Stimulated activated CD8-positive, alpha-beta memory T cell treated with anti-CD3 and anti-CD28 coated beads, Interleukin-7, amount 100 ng/mL, for 48 hours (primary cell): ENCODE measurements at places on chromosomes 12 and 14.

GRCh38 chr14:30134936-30135335, 207.3 kb upstream of the PRKD1 start:
- DNase-seq = no peak

- no peak for DNase-seq
These were observed 58.7 kb downstream of the ST8SIA1 start for GRCh38 chr12:22275843-22276242.

DNA sequence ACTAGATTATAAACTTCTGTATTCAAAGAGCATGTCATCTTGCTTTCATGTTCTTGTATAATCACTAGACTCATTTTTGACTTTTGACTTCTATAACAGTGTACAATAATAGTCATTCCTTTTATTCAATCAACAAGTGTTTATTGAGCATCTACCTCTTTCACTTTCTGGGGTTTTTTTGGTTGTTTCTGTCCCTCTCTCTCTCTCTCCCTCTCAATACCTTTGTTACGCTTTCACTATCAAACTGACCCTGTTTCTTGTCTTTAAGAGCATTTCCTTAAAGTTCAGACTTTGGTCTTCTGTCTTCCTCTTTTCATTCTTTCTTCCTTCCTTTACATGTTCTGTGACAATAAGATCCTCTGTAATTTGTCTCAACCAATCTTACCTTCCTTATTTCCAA, 49.5 kb downstream of the GPR137C start:
- DNase-seq = no peak

GRCh38 chr12:52659951-52660350, 7.9 kb upstream of the KRT2 start:
- DNase-seq = no peak

DNA sequence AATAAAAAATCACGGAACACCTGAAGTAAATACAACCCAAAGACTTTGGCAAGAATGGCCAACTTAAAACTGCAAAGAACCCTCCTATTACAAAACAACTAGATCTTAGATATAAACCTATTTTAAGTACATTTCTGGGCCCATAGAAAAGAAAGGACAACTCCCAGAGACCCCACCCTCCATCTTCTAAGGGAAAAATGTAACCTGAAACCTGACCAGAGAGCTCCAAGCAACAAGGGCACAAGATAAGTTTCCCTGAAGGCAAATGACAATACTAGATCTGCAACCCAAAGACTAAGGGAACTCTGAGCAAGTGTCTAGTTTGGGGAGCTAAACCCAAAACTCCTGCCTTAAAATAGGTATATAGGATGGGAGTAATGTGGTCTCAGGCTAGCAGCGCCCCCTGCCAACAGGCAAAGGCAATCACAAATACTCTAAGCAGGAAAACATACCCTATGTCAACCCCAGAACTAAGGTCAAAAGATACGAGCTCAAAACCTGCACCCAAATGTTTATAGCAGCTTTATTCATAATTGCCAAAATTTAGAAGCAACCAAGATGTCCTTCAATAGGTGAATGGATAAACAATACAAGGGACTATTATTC, 218.9 kb downstream of the ITPR2 start:
- DNase-seq = no peak

DNA sequence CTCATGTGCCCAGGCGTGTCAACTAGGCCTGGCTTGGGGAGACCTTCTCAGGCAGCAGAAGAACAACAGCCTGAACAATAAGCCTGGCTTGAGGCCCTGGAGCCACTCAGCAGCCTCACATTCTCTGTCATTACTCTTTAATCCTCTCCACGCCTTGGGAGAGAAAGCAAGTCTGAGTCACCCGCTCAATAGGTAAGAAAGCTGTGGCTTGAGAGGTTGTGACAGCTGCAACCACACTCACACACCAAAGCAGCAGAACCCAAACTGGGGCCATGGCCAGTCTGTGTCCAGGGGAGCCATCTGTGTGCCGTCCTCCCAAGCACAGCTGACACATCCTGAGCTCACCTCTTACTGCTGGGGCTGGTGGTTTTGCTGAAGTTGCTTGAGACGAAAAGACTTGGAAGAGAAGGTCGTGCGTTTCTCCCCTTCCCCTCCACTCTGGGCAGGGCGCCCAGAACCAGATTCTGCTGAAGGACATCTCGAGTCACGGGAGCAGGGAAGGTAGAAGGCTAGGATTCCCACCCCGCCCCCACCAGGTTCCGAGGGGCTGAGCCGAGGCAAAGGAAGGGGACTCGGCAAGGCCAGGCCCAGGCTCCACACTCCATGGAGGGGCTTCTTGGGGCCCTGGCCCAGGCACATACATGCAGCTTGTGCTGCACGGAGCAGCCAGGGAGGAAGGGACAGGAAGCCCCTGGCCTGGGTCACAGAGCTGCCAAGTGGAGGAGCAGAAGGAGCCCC, 5.5 kb downstream of the TMEM63C start:
- DNase-seq = no peak

DNA sequence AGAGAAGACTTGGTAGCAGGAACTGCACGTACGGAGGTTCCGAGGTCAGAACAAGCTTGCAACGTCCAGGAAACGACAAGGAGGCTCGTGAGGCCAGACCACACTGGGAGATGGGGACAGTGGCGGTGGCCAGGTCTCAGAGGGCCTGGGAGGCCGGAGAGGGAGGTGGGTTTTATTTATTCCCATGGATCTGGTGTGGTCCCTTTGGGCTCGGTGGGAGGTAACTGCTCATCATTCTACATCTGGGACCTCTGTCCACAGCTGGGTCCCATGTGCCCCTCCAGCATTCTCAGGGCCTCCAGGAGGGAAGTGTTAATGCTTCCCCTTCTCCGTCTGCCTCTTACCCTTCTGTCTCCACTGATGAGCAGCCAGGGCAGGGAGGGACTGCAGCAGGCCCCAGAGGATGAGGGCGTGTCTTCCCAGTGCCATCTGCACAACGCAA, 35.7 kb upstream of the NCOR2 start:
- no peak for DNase-seq

DNA sequence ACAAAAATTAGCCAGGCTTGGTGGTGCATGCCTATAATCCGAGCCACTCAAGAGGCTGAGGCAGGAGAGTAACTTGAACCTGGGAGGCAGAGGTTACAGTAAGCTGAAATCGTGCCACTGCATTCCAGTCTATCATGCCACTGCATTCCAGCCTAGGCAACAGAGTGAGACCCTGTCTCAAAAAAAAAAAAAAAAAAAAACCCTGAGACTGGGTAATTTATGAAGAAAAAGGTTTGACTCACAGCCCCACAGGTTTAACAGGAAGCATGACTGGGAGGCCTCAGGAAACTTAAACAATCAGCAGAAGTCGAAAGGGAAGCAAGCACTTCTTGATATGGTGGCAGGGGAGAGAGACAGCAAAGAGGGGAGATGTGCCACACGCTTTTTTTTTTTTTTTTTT, 123.2 kb downstream of the GXYLT1 start:
- no peak for DNase-seq

DNA sequence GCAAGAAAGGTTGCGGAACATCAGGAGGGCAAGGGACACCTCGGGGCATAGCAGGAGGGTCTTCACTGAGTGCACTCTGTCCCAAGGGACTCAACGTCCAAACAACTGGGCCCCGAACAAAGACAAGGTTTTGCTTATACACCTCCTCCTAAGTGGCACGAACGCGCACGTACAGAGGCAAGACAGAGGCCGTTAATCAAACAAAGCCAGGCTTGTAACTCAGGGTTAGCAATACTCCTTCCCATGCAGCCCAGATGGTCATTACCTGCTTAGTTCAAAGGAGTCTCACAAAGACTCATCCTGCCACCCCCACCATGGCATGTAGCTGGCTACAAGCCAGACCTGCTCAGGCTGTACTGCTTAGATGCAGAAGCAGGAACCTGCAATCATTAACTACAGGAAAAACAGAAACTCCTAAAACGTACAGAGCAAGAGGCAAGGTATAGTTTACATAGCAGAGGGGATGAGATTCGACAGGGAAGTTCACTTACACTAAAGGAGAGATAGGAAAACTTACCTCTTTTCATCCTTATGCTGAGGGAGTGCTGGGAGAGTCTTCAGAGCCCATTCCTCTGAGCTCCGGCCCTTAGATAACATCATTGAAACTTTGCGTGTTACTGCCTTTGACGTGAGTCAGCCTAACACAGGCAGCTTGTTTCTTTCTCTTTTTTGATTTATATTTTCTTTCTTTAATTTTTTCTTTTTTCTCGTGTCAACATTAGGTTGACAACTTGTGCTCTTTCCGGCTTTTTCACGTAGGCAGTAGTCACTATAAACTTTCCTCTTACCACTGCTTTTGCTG, 1319.1 kb downstream of the TMEM121 start:
- DNase-seq = no peak

- no peak for DNase-seq
These were observed 55.6 kb downstream of the TECPR2 start for GRCh38 chr14:102418169-102418852.

DNA sequence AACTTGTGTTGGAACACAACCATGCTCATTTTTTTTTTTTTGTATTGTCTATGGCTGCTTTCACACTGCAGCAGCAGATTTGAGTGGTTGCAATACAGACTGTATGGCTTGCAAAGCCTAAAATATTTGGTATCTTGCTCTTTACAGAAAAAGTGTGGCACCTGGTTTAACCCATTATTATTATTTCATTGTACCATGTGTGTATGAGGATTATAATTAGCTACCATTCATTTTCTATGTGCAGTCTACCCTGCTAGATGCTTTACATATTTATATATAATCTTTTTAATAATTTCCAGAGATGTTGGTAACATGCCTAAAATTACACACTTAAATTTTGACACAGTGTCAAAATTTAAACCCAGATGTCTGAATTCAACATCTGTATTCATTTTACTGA, 37.7 kb downstream of the SPATS2 start:
- no peak for DNase-seq

- DNase-seq = no peak
These were observed 148.4 kb downstream of the KSR2 start for GRCh38 chr12:117820216-117820907.

- DNase-seq = no peak
These were observed 51.4 kb downstream of the BORCS5 start for GRCh38 chr12:12408265-12408690.

- no peak for DNase-seq
These were observed 17.5 kb downstream of the KNTC1 start for GRCh38 chr12:122544537-122544936.

DNA sequence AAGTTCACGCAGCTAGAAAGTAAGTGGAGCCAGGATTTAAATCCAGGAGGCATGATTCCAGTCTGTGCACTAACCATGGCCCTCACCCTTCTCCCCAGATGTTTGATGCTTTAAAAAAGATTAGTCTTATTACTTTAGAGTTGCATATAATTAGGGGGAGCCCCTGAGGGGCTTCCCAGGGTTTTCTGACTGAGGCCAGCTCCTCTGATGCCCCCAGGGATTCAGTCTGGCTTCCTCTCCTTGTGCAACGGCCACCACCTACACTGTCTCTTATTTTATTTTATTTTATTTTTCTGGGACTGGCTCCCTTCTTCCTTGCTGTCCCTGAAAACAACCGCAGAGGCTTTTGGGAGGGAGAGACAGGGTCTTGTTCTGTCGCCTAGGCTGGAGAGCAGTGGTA, 22.6 kb downstream of the CLSTN3 start:
- no peak for DNase-seq

DNA sequence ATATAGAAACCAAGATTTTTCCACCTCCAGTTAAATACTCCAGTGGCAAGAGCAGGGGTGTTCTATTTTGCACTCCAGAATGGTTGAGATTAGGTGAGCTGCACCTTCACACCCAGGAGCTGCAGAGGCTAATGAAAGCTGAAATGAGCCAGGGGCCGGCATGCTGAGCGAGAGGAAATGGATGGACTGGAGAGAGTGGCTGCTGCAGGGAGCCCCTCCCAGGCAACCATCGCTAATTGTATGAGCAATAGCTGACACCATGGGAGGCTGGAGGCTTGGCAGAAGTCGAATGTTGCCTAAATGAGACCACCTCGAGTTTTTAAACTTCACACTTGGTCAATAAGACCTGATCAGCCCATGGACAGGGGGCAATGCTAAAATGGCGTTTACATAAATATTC, 301.8 kb upstream of the TMPO start:
- no peak for DNase-seq

DNA sequence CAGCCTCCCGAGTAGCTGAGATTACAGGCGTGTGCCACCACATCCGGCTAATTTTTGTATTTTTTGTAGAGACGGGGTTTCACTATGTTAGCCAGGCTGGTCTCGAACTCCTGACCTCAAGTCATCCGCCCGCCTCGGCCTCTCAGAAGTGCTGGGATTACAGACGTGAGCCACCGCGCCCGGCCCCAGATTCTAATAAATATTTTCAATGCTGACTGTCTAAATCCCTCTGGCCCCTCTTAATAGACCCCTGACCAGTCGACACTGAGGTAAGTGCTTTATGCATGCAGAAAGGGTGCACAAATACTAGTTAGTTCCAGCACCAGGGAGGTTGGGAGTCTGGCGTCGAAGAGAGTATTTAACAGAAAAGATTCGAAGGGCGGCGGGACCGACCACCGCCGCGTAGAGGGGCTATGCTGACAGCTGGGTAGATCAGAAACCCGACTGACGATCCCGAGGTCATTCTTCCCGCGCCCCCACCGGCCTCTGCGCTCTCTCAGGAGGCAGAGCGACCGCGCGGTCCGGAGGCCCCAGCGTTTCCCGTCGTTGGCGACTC, 1.1 kb upstream of the SPATS2 start:
- DNase-seq = no peak

GRCh38 chr14:105196265-105196960, 15.3 kb upstream of the NUDT14 start:
- no peak for DNase-seq

DNA sequence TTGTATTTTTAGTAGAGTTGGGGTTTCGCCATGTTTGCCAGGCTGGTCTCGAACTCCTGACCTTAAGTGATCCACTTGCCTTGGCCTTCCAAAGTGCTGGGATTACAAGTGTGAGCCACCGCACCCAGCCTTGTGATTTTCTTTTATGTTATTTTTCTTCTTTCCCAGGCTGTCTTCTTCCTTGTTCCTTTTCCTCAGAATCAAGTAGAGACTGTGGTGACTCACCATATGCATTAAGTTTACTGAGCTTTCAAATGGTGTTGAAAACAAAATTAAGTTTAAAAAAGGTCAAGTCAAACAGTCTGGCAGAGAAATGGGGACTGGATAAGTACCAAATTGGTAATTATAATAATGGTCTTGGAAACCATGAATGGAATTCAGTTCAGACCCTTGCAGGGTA, 5.7 kb downstream of the ARPC3 start:
- DNase-seq = no peak

DNA sequence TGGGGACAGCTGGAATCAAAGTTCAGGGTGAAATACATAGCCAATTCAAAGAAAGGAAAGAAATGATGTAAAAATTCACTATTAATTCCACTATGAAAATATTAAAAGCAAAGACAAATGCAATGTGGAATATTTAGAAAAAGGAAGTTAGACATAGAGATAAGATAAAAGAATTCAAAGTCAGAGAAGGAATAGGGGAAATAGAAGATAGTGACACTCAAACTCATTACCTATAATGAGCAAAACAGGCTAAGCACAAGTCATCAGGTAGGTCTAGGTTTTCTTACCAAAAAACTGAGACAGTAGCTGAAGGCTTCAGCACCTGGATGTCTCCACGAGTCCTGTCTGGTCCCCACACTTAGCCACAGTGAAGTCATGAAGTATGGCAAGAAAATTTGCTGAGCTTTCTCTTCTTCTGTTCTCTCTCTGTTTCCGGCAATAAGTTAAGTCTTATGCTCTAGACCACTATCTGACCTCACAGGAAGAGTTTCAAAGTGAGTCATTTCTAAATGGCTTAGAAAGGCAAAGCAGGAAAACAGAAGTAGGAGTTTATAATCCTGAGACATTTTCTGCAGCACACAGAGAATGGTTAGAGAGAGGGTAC, at the start of gene C3AR1:
C3AR1 (minus strand) TSS at position 369 of the 604 bp plus-strand sequence. CDS start 6,174 bp downstream, outside the sequence.
- no peak for DNase-seq

- no peak for DNase-seq
These were observed 46.5 kb upstream of the SAV1 start for GRCh38 chr14:50714450-50715073.

- no peak for DNase-seq
These were observed 125.4 kb downstream of the KIF26A start for GRCh38 chr14:104263675-104264358.
